ENCODE measurements at places on chromosomes 11 and 22.

DNA sequence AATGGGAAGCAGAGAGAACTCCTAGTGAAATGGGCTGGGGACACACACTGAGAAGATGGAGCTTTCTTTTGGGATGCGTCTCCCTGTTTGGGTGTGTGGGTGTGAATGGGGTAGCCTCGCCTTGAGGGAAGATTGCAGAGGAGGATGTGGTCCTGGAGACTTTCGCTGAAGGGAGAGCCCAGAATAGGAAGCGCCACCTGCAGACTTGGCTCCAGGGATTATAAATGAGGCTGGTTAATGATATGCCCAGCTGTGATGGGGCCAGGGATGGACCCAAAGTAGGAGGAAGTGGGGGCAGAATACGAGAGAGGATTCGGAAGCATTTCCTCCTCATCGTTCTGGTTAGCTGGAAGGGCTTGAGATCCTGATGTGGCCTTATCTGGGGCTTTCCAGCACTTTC lies 13.7 kb downstream of the RELT start:
- DNase-seq = no peak

DNA sequence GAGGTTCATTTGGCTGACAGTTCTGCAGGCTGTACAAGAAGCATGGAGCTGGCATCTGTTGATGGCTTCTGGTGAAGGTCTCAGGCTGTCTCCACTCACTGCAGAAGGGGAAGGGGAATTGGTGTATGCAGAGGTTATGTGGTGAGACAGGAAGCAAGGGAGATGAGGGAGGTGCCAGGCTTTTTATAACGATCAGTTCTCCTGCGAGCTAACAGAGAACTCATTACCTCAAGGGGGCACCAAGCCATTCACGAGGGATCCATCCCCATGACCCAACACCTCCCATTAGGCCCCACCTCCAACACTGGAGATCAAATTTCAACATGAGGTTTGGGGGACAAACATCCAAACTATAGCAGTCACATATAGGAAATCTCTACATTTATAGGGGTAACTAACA lies 38.7 kb upstream of the E2F8 start:
- no peak for DNase-seq

DNA sequence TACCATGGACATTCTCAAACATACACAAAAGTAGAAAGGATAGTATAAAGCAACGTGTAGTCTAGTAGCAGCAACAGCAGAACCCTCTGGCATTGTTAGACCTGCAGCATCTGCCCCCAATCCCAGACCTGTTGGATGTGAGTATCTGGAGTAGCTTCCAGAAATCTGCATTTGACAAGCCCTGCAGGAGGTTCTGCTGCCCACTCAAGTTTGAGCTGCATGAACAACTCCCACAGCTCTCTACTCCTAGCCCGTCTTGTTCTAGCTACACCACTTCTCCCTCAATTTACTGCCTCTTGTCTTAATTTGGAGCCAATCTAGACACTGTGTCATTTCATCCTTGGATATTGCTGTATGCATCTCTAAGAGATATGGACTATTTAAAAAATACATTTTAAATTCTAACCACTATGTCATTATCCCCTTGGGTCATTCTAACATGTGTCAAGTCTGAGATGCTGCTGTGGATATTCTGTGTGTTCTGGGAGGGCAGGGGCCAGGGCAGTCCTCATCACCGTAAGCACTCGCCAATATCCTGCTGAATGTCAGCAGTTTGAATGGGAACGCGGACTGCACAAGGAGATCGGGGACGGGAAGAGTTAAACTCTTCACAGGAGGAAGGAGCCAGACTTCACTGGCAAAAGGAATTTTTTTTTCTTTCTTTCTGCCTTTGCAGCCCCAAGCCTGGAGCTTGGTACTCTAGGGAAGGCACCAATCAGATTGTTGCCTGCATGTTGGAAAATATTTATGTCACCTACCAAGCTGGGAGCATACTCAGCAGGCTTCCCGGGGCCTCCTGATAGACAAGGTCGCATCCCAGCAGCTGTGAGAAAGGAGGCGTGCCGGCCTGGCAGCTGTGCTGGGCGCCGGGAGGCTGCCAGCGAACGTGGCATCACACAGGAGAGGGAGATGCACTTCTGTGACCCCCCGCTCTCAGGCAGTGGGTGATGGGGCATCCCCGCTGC lies 429.0 kb downstream of the MIAT start:
- DNase-seq = no peak

- no peak for DNase-seq
These were observed 29.1 kb upstream of the CCND1 start for GRCh38 chr11:69611548-69612526.

- DNase-seq = no peak
These were observed 31.9 kb upstream of the DBX1 start for GRCh38 chr11:20192151-20192550.

DNA sequence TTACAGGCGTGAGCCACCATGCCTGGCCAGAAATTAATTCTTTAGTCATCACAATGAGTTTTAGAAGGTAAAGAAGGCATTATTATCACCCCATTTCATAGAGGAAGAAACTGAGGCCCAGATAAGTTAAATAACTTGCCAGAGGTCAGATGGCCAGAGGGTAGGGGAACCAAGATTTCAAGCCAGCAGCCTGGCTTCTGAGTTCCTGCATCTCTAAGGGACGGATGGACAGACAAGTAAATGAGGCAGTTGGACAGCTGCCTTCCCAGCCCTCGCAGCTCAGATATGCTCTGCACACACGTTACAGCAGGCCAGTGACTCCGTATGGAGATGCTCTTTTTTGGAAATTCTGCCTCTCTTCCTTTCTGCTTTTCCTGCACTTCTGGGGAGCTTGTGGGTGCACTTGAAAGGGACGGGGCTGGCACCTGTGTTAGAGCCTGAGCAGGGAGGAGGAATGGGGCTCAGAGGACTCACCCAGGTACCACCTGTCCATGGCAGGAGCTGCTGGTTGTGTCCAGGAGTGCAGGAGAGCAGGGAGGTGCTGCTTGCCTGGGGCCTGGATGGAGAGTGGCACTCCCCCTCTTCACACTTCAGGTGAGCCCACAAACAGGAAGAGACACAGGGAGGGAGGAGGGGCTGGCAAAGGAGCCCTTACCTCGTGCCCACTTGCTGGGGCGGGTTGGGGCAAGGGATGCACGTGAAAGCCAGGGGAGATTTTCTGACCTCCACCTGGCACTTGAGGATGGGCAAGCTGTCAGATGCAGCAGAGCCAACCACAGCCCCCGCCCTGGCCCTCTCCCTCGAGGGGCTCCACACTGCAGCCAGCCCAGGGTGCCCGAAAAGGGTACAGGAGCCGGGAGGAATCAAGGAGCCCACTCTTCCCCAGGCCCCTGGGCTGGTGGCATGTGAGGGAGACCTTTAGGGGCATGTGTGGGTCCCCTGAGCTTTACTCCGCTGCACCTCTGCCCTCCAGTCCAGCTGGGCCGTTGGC lies 3.3 kb upstream of the FXYD2 start:
- no peak for DNase-seq

DNA sequence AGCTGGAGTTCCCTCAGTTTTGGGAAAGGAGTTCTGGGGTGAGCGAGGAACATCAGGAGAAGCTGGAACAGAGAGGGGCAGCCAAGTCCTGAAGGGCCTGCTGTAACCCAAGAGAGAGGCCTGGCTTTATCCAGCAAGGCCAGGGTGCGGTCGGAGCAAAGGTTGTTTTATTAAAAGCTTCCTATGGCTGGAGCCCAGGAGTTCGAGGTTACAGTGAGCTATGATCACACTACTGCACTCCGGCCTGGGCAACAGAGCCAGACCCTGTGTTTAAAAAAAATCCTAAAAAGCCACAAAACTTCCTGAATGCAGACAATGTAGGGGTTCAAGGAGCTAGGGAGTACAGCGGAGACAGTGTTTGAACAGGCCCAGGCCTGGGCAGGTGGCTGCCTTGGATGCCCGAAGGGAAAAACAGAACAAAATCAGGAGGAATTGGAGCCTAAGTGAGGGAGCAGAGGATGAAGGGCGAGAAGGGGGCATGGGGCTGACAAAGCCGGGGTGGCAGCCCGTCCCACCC lies 22.2 kb upstream of the MALAT1 start:
- DNase-seq = no peak

- DNase-seq = no peak
These were observed 5.4 kb upstream of the MAPK8IP1 start for GRCh38 chr11:45879803-45880686.

DNA sequence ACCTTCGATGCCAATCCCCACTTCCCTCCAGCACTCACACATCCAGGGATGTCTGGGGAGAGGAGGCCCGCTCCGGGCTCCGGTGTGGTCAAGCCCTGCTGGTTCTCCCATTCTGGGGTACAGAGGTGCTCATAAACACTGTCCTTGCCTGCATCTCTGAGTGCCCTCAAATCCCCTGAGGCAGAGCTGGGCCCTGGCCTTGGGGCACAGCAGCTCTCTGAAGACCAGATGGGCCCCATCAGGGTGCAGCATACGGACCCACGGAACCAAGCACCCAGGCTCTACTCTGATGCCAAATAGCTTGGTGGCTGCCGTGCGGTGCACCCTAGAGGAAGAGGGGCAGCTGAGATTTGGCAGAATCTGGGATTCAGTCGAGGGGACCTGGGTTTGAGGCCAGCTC lies 35.7 kb upstream of the NNMT start:
- no peak for DNase-seq

DNA sequence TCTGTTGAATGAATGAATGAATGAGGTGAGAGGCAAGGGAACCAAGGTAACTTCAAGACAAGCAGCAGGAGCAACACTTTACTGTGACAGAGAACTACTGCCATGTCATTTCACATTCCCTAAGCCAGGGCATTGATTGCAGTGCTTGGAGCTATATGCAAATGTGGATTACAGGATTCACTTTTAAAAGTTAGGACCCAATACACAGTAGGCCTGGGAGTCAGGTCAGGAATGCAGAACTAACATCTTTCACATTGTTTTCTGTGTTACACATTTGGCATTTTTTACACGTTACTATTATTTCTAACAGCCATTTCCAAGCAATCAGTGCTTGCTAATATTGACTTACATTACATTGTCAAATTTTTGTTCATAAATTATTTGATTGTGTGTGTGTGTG lies 26.2 kb upstream of the ME3 start:
- DNase-seq = no peak

DNA sequence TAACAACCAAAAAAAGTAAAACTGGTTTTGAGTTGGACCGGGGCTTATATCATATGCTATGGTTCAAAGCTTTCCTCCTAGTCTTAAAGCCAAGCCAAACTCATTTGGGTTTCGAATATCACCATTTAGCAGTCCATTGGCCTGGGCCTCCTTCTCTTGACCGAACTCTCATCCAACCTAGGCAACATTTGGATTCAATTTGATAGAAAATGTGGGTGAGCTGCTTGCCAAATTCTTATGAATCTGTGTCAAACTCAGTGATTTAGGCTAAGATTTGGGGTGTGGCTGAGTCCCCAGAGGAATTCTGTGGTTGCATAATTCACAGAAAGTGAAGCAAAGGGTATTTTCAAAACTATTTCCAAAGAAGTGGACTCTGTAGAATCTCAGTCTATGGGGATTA lies 83.7 kb downstream of the BLID start:
- DNase-seq = no peak

- no peak for DNase-seq
These were observed 28.5 kb upstream of the BAIAP2L2 start for GRCh38 chr22:38138961-38139360.

DNA sequence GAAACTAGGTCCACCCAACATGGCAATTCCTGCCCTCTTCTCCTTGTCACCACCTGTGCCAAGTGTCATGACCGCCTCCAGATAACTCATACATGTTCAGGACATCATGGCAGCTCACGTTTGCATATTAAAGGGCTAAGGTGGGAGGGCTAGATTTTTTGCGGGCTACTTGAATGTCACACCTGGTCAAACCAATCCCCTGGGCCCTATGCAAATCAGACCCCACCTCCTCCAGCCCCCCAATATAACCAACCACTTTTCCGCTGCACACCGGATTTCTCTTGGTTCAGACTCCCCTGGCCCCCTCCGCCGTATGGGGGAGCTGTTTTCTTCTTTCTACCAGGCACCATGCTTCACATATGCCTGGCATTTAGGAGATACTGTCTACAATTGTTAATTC lies 12.6 kb downstream of the UPB1 start:
- no peak for DNase-seq

DNA sequence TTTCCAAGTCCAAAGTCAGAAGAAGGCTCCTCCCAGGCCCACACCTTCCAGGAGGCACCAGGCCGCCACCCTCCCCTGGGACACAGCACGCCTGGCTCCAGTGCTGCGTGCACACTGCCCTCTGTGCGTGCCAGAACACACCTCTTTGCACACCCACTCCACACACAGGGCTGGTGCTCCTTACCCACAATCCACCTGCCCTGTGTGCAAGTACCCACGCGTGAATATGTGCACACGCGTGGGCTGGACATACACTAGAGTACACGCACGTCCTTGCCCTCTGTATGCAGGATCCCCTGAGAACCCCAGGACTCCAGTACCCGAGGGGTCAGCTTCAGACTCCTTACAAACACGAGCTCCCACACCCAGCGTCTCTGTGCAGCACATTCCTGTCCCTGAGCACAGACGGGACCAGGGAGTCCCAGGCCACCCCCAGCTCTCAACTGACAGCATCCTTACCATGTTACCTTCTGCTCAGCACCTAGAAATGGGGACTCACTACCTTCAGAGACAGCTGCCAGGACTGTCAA lies 2.8 kb downstream of the DUSP8 start:
- no peak for DNase-seq

DNA sequence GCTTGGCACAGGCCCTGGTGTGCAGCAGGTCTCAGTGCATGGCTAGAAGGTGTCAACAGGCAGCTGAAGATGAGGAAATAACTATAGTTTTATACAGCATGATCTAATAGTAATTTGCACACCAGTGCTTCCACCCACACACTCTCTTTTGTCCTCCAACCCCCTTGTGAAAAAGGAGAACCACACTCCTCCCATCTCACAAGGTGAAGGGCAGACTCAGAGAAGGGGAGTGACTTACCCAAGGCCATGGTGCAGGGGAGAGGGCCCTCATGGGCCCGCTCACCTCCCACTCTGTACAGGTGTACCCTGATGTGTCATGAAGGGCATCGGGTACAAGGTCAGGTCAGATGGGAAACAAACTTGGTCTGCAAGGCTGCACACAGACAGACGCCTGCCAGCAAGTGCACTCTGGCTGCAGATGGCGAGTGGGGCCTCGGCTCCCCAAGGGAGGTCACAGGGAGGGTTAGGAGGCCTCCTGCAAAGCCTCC lies 53.4 kb downstream of the DGCR2 start:
- no peak for DNase-seq

- DNase-seq = no peak
These were observed 19.9 kb downstream of the OR8G5 start for GRCh38 chr11:124276081-124276480.

GRCh38 chr11:36441610-36442208 lies 68.4 kb downstream of the TRAF6 start:
- no peak for DNase-seq

GRCh38 chr22:49232319-49233067 lies 595.2 kb downstream of the BRD1 start:
- DNase-seq = no peak
